ENCODE measurements at places on chromosomes 16 and 17.

- no peak for DNase-seq
Observed at GRCh38 chr16:19809121-19809635, 75.5 kb downstream of the GPRC5B start.

GRCh38 chr16:1678500-1679098 lies 520 bp downstream of the JPT2 start:
- peak; percentile 29 for DNase-seq

- no peak for DNase-seq
Observed at GRCh38 chr17:15194859-15195277, 70.3 kb downstream of the PMP22 start.

GRCh38 chr16:20181416-20181815 lies 107.7 kb upstream of the GPR139 start:
- DNase-seq: no peak

DNA sequence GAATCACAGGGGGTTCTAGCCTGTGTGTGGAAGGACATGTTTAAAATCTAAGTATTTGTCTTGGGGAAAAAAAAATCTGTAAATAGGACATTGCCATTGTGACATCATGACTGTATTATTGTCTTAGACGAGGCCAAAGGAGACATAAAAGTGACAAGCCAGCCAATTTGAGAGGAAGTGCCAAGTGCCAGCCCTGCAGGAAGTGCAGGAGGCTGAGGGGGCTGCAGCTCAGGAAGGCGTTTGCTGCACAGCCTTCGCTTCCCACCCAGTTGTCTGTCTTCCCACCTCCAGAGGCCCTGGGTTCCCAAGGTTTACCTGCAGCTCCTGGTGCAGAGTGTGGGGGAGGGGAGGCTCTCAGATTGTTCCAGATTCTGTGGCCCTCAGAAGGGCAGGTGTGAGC lies 1.3 kb downstream of the ADCY7 start:
- DNase-seq: no peak

DNA sequence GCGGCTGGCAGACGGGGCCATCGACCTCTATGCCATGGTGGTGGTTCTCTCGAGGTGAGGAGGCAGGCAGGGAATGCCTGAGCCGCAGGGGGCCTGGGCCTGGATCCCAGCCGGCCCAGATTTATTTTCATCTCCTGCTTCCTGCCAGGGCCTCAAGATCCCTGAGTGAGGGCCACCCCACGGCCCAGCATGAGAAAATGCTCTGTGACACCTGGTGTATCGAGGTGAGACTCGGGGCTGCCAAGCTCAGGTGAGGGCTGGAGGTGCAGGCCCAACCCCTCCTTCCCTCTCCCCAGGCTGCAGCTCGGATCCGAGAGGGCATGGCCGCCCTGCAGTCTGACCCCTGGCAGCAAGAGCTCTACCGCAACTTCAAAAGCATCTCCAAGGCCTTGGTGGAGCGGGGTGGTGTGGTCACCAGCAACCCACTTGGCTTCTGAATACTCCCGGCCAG lies 4.9 kb downstream of the ACADVL start:
- no peak for DNase-seq

DNA sequence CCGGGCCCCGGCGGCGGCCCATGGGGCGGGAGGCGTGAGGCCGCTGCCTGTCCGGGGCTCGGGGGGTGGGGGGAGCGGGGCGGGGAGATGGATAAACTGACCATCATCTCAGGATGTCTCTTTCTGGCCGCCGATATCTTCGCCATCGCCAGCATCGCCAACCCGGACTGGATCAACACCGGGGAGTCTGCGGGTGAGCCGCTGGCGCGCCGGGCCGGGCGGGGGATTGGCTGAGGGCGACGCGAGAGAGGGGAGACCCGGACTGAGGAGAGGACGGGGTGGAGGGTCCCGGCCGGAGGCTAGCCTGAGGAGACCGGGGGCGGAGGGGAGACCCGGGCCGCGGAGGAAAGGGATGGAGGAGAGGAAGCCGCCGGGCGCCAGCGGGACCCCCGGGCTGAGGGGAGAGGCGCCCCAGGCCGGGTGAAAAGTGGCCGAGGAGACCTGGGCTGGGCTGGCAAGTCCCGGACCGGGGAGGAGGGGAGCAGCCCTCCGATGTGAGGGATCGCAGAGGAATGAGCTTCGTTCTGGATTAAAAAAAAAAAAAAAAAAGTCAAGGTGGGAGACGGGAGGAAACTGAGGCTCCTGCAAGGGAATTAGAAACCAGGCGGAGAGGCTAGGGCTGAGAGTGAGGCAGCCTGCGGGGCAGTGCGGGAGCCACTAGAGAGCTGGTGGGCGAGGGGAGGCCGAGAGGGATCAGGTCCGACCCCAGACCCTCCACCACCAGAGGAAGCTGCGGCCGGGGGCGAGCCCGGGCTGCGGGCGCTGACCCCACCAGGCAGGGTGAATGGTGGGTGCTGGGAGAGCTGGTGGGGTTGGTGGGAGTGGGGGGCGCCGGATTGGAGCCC lies 526 bp downstream of the MOSMO start:
- peak; percentile 18 for DNase-seq

GRCh38 chr16:4767872-4768548 lies 1.0 kb upstream of the ZNF500 start:
- no peak for DNase-seq

Measured in activated T-cell treated with anti-CD3 and anti-CD28 coated beads for 48 hours (primary cell).